Activated naive CD4-positive, alpha-beta T cell treated with anti-CD3 and anti-CD28 coated beads, Interleukin-2, amount 10 ng/mL, durations not matched to agents 7 days and 5 days (primary cell): ENCODE measurements at places on chromosomes 6 and 20.

GRCh38 chr6:108113557-108114519 is 39.3 kb upstream of the OSTM1 start:
- peak; percentile 30 for DNase-seq

GRCh38 chr6:136921936-136922684 is at the start of gene SLC35D3:
Gene SLC35D3, plus strand, starts transcription at chr6:136922301. Its CDS starts 128 bp downstream, at chr6:136922429.
- peak; percentile 42 for DNase-seq

GRCh38 chr6:162388383-162388777 is 339.2 kb downstream of the PRKN start:
- DNase-seq, result no peak

GRCh38 chr6:144013486-144013909 is 5.4 kb upstream of the PLAGL1 start:
- peak; percentile 73 for DNase-seq

DNA sequence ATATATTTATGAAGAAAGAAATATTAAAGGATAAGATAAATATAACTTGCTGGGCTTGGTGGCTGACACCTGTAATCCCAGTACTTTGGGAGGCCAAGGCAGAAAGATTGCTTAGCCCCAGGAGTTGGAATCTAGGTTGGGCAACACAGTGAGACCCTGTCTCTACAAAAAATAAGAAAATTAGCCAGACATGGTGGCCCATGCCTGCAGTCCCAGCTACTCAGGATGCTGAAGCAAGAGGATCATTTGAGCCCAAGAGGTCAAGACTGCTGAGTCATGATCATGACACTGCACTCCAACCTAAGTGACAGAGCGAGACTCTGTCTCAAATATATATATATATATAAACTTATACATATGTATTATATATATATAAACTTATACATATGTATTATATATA is 164.0 kb downstream of the MRPL14 start:
- DNase-seq, result no peak

- DNase-seq, result no peak
Observed at GRCh38 chr6:36686668-36687513, 8.4 kb downstream of the CDKN1A start.

DNA sequence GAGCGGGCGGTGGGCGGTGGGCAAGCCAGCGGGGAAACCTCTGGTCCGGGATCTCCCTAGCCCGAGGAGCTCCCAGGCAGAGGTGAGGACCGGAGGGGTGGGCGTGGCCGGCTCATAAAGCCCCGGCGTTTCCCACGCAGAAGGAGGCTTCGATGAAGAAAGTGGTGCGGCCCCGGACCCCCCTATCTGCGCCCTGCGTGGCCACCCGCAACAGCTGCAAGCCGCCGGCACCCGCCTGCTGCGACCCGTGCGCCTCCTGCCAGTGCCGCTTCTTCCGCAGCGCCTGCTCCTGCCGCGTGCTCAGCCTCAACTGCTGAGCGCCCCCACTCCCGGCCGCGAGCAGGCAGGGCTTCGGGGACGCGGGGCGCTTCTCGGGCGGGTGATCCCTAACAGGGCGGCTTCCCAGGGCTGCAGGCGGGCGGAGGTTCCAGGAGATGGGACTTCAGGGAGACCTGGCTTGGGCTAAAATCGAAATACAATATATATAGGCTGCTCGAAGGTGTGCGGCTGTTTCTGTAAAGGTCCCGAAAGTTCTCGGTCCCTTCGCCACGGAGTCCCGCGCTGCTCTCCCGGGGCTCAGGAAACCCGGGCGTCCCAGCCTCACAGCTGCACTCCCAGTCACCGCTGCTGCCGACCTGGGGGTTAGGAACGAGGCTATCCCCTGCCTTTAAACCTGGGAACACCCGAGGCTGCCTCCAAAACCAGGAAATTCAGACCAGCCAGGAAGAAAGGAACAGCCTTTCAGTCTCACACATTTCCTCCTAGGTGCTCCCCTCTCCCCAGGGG is 27.8 kb downstream of the ASIP start:
- peak; percentile 49 for DNase-seq

DNA sequence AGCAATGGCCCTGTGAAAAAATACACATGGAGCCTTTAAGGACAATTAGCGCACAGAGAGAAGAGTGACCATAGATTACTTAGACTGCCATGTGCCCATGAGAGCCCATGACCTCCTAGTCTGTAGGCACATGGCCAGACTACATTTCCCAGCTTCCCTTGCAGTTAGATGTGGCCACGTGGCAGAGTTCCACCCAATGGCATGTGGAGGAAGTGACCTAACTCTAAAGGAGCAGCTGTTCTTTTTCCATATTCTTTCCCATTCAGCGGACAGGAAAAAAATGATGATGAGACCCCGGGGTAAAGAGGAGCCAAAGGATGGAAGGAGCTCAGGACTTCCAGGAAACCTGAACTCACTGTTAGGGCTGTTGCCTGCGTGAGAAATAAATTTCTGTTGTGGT is 116.6 kb downstream of the CBLN4 start:
- no peak for DNase-seq

DNA sequence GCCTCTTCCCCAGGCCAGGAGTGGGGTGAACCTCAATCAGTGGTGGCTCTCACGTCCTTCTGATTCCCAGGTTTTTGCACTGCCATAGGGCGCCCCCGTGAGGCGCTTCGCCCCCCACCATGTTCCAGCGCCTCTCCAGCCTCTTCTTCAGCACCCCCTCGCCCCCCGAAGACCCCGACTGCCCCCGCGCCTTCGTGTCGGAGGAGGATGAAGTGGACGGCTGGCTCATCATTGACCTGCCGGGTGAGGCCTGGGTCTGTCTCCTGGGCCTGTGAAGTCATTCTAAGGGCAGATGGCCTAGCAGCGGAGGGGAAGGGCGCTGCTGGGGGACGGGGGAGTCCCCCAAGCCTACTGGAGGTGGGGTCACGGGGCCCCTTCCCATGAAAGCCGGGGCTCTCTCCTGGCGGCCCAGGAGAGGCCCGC is 4.5 kb downstream of the TP53INP2 start:
- DNase-seq, result peak; percentile 73

- peak; percentile 70 for DNase-seq
Observed at GRCh38 chr6:30955367-30956042, 14.7 kb downstream of the MUCL3 start.

DNA sequence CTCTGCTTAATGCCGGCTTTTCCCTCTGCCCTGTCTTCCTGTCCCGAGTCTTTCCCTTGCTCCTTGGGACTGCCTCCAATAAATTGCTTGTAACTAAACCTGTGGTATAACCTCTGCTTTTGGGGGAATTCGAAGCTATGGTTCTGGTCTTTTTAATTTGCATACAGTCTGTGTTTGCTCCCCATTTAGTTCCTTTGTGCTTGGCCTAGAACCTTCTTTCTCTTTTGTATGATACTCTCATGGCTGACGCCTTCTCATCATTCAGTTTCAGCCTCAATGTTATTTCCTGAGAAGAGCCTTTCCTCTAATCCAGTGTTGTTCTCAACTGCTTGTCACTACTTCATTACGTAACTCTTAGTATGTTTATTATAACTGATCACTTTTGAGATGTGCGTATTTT is 248.0 kb downstream of the PHF3 start:
- DNase-seq, result no peak

GRCh38 chr6:170205126-170205525 is 85.8 kb downstream of the DLL1 start:
- peak; percentile 3 for DNase-seq

GRCh38 chr6:43575105-43575771 is 600 bp downstream of the XPO5 start:
- no peak for DNase-seq

DNA sequence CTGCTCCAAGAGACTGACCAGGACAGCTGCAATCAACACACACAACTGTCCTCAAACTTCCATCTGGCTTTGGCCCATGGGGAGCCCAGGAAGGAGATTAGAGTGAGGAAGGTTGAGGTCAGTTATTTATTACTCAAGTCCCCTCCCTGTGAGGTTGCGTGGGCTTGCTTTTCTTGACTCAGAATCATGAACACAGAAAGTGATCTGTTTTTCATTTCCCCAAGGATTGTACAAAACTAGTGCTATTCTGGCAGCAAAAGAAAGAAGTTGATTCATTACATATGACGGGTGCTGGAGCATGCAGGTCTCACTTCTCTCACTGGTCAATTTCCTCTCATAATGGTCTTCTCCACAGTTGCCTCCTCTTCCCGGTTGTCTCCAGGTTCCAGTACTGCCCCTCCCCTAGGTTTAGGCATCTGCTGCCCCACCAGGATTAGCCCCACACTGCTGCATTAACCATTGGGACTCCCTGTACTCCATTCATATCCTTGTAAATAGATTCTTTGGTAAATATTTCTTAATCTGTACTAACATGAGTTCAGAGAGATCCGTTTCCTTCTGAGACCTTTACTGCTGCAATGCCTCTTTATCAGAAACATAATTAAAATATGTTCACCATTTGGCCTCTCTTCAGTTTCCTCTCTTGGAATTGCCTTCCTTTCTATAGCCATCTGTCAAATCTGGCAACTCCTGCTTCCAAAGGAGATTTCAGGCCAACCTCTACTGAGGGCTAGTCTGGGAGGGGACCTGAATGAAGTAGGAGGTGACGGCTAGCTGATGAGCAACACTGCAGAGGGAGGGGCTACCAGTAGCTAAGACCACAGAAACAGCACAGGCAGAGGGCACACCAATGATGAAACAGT is 888.8 kb downstream of the QKI start:
- no peak for DNase-seq

- DNase-seq, result no peak
Observed at GRCh38 chr20:37816003-37816402, 86.9 kb upstream of the VSTM2L start.

DNA sequence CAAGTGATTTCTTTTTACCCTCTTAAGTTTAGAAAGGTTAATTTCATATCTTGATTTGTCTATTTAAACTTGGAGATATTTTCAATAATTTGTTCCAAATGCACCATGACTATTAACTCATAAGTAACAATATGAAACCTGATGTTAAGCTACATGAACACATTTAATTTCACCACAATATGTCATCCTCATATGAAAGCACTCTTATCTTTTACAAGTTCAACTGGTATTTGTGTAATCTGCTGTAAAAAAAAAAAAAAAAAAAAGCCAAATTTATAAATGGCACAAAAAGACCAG is 110.4 kb downstream of the HFE start:
- no peak for DNase-seq

DNA sequence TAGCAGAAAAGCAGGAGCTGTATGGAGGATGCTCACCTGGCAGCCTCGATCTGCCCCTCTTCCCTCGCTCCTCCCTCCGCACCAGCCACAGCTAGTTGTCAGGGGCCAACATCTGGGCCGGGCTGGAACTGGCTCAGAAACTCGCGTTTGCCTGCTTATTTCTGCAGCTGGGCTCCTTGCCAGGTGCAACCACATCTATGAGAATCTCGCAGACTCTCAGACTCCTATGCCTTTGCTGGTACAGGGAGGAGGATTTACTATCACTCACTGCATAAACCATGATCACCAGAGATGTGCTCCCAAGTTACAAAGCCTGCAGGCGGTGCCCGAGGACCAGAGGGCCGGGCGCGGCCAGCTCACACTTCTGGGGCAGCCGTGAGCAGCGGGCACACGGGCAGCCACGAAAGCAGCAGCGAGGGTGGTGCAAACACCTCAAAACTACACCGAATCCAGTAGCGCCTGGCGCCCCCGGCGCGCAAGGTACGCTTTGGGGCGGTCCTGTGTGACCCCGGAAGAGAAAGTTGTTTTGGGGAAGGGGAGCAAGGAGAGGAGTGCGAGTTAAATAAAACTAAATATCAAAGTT is 577 bp upstream of the LRRC1 start:
- DNase-seq, result peak; percentile 70

- DNase-seq, result no peak
Observed at GRCh38 chr6:92364948-92365541, 1054.3 kb downstream of the EPHA7 start.

DNA sequence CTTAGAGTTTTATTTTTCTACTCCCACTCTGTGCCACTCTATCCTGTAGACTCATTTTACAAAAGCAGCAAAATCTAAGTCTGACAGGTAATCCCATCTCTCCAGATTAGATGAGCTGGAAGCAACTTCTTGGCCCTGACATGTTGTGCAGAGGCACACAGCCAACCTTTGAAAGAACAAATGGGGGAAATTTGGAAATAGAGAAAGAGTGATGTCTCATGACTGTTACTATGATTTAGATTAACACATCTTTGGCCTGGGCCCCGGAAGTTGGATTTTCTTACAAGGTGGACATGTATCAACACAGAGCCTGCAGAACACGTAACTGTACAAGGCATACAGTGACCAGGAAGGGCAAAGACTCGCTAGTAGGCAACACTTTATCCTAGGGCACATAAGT is 227.7 kb downstream of the MYLK4 start:
- DNase-seq, result no peak

GRCh38 chr6:137829641-137830083 is 37.4 kb upstream of the TNFAIP3 start:
- no peak for DNase-seq
